ENCODE measurements at places on chromosomes 11 and 22.

- no peak for DNase-seq
These were observed 9.8 kb downstream of the POU2AF3 start for GRCh38 chr11:111308140-111308539.

GRCh38 chr11:121268581-121268980 is 24.0 kb upstream of the SC5D start:
- no peak for DNase-seq

GRCh38 chr11:32472226-32472625 is 36.9 kb upstream of the WT1 start:
- no peak for DNase-seq

DNA sequence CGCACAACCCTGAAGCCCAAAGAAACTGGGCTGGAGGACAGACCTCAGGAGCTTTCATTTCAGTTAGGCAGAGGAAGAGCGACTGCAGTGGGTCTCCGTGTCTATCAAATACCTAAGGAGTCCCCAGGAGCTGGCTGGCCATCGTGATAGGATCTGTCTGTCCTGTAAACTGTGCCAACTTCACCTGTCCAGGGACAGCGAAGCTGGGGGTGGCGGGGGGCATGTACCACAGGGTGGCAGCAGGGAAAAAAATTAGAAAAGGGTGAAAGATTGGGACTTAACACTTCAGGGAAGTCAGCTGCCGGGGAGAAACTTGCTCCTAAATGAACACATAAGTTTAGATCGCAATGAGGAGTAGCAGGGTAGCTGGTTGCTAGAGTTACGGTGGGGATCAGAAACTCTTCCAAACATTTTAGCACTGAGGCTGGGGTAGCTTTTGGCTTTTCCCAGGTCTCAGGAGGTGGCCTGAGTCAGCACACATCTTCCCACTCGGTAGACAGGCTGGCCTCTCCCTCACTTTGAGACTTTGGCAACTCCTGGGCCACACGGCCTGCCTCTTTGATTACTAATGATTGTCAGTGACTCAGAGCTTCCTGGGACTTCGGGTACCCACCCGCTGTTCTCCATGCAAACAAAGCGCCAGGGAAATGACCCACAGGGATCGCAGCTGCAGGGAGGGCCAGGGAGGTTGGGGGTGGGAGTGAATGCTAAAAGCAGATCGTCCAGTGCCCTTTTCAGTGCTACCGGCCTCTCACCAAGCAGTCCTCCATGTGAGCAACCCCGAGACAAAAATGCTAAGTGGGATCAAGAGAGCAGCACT is 2.9 kb upstream of the MTFP1 start:
- no peak for DNase-seq

- DNase-seq, result no peak
These were observed 60.2 kb downstream of the PDHX start for GRCh38 chr11:34976496-34977088.

- DNase-seq, result no peak
These were observed 6.0 kb upstream of the PLA2G6 start for GRCh38 chr22:38187413-38188212.

GRCh38 chr11:92765965-92766371 is 203.5 kb upstream of the MTNR1B start:
- no peak for DNase-seq

DNA sequence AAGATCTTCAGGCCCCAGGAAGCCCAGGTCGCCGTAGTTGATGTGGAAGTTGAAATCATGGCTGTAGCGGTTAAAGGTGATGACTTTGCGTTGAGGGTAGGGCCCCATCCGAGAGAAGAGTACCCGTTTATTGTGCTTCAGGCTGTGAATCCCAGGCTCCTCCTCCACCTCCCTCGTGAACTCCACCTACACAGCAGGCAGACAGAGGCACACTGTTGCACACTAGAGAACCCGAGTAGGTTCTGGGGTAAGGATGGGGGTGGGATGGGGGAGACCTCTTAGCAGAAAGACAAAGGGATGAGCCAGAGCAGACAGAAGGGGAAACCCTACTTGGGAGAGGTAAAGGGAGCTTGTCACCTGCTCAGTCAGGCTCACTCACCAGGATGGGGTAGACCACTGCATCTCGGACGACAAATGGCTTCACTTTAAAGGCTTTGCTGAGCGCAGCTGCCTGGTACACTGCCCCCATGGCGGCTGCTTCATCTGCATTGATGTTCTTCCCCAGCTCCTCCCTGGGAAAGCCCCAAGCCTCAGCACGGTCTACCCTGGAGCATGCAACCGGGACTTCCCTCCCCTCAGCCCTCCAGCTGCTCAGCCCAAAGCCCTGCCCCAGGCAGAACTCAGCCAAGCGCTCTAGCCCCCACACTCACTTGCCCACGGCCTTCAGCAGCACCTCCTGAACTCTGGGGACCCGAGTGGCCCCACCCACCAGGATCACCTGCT is 5.4 kb downstream of the HYOU1 start:
- DNase-seq, result no peak

GRCh38 chr22:49152939-49153770 is 674.5 kb downstream of the BRD1 start:
- no peak for DNase-seq

DNA sequence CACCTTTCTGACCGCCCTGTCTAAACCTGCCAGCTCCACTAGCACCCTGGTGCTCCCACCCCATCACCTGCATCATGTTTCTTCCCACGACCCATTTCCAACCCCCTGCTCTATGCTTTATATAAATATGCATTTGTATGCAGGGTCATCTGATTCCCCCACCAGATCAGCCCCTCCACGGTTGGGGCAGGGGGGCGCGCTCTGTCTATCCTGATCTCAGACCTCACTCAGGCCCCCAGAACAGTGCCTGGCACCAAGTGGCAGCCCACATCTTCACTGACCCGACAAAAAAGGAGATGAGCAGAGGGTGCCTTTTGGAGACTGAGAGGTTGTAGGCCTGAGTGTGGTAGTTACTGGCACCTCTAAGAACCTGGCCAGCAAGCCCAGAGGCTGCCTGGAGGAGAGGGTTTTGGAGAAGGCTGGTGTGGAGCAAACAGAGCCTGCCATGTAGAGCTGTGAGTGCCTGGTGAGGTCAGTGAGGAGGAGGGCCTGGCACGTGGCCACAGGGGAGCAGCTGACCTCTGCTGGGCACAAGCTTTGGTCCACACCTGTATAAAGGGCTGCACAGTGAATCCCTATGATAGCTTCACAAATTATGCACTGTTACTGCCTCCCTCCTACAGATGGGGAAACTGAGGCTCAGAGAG is 86.3 kb upstream of the RTL6 start:
- no peak for DNase-seq

GRCh38 chr11:76637491-76638269 is 32.9 kb downstream of the LRRC32 start:
- DNase-seq, result no peak
